ENCODE measurements at places on chromosomes 4 and X.

GRCh38 chr4:53432528-53433424 lies 55.3 kb downstream of the FIP1L1 start:
- DNase-seq: no peak

- DNase-seq: no peak
Measured at GRCh38 chr4:14771094-14771493, 231.2 kb upstream of the CPEB2 start.

- DNase-seq: no peak
Measured at GRCh38 chr4:151921811-151922210, 161.0 kb upstream of the GATB start.

DNA sequence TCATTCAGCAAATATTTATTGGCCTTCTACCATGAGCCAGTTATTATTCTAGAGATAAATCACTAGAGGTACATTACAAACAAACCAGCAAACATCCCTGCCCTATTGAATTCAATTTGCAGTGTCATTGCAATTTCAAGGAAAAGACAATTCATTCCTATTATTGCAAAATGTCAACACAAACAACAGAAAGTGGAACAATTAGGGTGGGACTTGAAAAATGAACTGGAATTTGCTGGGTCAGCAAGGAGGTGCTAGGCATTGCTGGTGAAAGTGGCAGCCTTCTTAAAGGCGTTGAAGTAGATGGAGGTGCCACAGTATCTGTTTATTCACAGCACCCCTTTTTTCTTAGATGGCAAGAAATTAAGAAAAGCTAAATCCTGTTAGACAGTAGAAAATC lies 224.0 kb upstream of the BMP3 start:
- DNase-seq: no peak

- DNase-seq: no peak
Measured at GRCh38 chr4:83677656-83678055, 141.7 kb downstream of the GPAT3 start.

- DNase-seq: no peak
Measured at GRCh38 chrX:68755616-68756125, 73.2 kb upstream of the EFNB1 start.

- DNase-seq: no peak
Measured at GRCh38 chr4:188783606-188784160, 644.4 kb downstream of the TRIML1 start.

DNA sequence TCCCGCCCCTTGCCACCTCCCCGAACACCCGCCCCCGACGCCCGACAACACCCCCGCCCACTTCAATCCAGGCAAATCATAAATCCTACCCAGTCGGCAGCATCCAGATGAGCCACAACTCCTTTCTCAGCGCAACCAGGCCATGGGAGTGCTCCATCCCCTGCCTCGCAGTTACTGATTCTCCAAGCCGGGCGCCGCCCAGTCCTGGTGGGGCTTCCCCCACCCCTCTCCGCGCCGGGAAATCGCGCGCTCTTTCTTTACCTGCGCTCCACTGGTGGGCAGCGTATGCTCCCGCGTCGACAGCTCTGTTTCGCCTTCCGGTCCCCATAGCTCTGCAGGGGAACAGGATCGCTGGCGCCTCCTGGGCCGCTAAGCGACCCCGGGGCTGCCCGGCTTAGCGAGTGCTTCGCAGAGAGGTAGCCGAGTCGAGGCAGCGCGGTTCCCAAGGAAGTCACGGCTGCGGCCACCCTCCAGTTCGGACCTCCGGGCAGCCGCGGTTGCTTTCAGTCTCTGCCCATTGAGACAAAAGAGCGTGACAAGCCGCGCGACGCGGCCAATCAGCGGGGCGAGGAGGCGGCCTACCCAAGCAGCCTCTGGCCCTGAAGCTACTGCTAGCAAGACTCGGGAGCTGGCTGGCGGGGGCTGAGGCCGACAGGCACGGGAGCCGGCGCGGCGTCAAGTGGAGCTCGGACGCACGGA lies 43.7 kb upstream of the TMSB15B start:
- DNase-seq: peak; percentile 84

DNA sequence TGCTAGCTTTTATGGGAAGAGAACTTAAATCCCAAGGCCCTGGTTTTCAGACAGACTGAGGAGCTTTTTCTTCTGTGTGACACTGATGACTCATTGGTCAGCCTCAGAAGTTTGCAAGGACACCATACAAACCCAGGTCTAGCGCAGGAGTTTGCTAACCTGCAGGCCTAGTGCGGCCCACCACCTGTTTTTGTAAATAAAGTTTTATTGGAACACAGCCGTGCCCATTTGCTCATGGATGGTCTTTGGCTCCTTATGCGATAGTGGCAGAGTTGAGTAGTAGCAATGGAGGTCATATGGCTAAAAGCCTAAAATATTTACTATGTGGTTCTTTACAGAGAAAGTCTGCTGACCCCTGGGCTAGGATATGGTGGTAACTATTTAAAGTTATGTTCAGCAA lies 98.3 kb downstream of the STOX2 start:
- no peak for DNase-seq
